ENCODE measurements at places on chromosomes 5 and 9. TPM values are rescaled to one million over a fixed set of nuclear protein-coding genes. Genes with fewer than 3 reads are reported as not detected.

- DNase-seq, result no peak
Observed at GRCh38 chr5:17396247-17396646, 101.8 kb upstream of the TAF11L2 start.

DNA sequence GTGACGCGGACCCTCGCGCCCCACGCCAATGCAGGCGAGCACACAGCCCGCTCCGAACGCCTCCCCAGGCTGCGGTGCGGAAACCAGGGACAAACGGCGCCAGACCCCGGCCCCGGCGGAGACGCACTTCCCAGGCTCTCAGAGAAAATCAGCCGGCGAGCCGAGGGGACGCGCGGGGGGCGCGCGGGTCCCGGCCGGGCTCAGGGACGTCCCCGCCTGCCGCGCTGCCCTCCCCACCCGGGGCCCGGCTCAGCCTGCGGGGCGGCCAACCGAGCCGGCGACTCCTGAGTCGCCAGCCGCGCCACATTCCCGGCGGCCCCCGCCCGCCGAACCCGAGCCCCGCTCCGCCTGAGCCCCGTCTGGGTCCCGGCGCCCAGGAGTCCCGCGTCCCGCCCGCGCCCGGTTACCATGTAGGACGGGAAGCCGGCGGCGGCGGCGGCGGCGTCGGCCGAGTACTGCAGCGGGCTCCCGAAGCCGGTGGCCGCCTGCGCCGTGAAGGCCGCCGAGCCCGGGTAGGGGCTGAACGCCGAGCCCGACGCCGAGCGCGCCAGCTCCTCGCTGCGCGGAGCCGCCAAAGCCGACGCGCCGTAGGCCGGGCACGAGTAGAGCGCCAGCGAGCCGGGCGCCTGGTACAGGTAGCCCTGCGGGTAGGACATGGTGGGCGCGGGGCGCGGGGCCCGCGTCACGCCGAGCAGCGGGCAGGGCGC is 566 bp downstream of the IRX2 start:
- no peak for DNase-seq

DNA sequence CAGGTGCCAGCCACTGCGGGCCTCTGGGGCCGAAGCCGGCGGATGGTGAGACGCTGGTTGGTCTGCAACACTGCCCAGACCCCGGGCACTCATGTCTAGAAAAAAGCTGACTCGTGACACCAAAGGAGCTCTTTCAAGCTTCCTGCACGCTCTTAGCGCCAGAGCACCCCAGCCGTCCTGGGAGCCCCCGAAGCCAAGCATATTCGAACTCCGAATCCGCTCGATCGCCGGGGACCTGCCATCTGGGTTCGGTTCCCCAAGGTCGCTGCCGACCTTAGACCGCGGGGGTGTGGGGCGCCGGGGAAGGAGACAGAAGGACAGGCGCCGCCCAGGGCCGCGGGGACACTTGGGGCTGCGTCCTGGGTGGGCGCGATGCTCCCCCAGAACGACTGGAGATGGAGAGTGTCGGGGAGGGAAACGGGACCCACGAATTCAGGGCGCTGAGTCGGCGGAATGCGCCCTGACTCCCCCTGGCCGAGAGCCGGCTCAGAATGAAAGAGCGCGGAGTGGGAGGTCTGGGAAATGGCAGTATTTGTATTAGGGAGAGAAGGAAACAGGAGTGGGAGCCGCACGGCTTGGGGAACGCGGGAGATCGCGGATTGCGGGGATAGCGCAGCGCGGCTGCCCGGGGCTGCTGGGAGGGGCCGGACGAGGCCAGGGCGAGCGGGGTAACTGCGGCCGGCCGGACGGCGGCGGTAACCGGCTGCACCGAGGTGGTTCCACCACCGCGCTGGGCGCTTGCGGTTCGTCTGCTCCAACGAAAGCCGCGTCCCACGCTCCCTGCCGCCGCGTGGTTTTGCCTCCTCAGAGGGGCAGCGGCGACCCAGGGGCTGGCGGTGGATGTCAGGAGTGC is 20.1 kb upstream of the MARCHF6 start:
- no peak for DNase-seq

DNA sequence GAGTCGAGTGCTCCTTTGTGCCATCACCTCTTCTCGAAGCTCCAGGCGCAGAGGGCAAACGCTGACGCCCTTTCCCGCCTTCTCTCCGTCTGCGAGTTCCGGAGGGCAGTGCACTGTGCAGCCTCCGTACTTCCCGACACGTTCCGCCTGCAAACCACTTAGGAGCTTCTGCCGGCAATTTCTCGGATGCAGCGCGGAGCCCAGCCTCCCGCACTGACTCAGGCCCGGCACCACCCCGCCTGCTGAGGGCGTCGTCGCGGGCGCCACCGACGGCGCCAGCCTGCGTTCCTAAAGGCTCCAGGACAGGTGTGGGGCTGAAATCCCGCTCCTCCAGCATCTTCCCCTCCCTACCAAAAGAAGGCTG is 9.3 kb upstream of the TRIM36 start:
- DNase-seq, result no peak

DNA sequence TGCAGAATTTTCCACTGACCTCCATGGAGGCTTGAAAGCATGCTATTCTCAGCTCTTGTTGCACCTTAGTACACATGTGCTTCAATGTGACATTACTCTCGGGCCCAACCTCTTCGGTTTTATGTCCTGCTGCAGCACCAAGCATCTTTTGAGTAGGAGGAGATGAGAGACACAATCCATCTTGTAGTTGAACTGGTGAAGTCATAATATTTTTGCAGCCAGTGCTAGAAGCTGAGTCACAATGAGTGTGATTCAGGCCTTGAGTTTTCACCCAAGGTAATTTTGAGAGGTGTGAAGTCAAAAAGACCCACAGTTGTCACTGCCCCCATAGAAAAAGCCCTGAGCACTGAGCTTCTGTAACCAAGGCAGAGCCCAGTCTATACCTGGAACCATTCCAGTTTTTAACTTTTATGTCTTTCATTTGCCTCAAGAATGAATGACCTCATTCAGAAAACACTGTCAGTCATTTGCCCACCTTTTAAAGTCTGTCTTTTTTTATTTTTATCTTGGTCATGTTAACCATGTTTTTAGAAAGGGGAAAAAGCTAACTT is 117.7 kb downstream of the ZNF462 start:
- DNase-seq, result no peak

TTC16 gene
- polyA plus RNA-seq, result 7.1 TPM

EPB41L4B gene
- polyA plus RNA-seq, result not detected
